ENCODE measurements at places on chromosomes 2 and 18.
A peak's percentile ranks its signal among the peaks of the same experiment; 100 is the strongest.

DNA sequence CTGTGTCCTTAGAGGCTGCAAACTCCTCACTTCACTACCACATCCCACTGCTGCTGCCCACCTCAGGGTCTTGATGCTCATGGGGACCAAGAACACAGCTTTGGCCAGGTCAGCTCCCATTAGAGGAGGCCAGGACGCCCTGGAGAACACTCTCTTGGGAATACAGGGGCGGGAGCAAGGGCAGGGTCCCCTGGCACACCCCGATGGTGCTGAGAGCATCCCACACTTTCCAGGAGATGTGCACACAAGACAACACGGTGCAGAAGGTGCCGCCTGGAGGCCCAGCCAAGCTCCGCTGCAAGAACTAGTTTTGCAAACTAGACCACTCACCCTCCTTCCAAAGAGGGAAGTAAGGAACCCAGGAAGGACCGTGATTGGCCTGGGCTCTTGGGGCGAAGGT is 304.4 kb upstream of the SALL3 start:
- no peak for DNase-seq

- no peak for DNase-seq
These were observed 83.8 kb downstream of the AGAP1 start for GRCh38 chr2:235577404-235578330.

DNA sequence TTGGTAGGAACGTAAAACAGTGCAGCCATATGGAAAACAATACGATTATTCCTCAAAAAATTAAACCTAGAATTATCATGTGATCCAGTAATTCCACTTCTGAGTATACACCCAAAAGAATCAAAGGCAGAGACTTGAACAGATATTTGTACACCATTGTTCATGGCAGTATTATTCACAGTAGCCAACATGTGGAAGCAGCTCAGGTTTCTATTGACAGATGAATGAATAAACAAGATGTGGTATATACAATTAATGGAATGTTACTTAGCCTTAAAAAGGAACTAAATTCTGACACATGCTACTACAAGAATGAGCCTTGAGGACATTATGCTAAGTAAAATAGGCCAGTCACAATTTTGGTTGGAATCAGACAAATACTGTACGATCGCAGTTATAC is 14.2 kb upstream of the RTTN start:
- no peak for DNase-seq

- no peak for DNase-seq
These were observed 108.2 kb upstream of the FAM98A start for GRCh38 chr2:33707312-33707711.

DNA sequence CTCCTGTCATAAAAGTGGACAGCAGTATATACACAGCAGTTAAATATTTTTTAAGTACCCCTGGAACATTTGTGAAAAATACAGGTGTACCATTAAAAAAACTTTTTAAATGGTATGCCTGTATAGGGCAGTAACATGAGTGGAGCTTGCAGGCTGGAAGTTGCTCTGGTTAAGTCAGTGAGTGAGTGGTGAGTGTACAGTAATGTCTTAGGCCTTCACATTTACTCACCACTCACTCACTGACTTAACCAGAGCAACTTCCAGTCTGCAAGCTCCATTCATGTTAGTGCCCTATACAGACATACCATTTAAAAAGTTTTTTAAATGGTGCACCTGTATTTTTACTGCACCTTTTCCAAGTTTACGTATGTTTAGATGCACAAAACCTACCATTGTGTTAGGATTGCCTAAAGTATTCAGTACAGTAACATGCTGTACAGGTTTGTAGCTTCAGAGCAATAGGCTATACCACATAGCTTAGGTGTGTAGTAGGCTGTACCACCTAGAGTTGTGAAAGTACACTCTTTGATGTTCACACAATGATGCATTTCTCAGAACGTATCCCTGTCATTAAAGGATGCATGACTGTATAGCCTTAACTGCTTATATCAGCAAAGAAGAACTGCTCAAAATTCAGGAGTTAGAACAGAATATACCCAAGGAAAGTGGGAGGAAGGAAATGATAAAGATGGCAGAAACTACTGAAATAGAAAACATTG is 112.6 kb downstream of the EHBP1 start:
- DNase-seq = no peak

DNA sequence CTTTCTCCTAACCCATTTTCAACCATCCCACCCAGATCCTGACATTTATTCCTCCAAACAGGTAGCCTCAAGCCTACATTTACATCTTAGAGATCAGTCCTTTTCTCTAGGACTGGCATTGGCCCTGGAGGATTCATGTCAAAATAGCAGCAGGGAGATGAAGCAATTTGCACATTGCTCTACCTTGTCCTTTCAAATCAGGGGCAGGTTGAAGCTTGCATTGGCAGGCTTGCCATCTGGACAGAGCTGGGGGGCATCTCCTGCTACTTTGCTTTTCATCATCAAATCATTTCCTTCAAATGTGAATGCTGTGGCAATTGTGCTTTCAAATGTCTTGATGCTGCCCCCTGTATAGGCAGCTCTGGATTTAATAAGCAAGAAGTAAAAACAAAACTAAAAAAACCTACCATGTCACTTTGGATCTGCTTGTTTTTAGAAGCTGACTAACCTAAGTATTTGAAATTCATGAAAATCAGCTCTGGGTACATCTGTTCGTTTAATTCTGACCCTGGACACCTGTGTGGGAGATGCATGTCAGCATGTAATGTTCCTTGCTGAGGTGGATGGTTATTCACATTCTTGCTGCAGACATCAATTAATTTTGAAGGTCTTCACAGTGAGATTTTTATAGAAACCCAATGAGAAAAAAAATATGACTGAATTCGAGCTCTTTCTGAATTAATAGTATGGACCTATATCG is 47.9 kb downstream of the KIF5C start:
- DNase-seq = no peak

DNA sequence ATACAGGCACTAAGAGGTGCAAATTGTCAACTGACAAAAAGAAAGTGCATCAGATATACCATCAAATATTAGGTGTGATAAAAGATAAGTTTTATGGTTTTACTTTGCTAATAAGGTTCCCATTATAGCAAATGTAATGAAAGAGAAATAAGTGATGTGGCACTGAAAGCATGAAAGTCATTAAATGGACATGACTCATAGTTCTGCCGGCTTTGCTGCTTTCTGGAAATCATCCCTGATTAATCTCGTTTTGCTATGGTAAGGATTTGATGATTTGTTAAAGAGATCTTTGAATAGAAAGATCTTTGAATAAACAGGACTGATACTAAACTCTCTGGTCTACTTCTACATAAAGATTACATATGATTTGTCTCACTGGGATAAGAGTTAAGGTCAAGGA is 72.7 kb downstream of the CLIP4 start:
- no peak for DNase-seq

DNA sequence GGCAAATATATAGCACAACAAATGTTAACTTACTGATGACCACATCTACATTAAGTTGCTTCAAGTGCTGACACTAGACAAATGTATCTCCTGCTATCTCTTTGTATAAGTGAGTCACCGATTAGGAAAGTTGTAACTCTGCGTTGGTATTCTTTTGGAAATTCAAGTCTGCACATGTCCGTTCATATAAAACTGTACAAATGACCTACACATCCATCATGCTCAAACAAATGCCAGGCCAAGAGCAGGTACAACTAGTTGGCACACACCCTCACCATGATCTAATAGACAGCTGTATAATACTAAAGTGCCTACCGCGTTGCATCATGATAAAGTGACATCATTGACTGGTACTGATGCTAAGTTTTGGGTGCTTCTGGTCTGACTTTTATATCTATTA is 141.1 kb downstream of the RBMS1 start:
- DNase-seq = peak; percentile 84

- DNase-seq = no peak
These were observed 8.7 kb downstream of the CAPN13 start for GRCh38 chr2:30798536-30798991.

- DNase-seq = peak; percentile 78
These were observed 24.0 kb upstream of the CREB1 start for GRCh38 chr2:207505728-207506127.
